ENCODE measurements at places on chromosomes 7 and 10.

GRCh38 chr7:84218681-84219080, 24.1 kb upstream of the SEMA3A start:
- DNase-seq, result no peak

DNA sequence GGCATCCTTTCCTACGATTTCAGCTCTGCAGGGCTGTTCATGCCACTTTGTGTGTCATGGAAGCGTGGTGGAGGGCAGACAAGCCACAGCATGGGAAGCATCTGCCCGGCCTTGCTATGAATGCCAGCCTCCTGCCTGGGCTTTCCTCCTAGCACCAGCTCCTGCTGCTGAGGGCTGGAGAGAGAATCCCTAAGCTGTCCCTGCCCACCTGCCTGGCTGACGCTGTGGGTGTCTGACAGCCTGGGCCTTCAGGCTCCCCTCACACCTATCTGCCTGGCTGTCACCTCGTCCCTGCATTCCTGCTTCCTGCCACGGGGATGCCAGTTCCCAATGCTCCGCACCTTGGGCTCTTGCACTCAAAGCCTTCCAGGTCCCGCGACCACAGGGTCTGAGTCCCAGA, 606.5 kb upstream of the MGMT start:
- DNase-seq, result no peak

GRCh38 chr7:15604166-15604565, 42.4 kb upstream of the AGMO start:
- no peak for DNase-seq

DNA sequence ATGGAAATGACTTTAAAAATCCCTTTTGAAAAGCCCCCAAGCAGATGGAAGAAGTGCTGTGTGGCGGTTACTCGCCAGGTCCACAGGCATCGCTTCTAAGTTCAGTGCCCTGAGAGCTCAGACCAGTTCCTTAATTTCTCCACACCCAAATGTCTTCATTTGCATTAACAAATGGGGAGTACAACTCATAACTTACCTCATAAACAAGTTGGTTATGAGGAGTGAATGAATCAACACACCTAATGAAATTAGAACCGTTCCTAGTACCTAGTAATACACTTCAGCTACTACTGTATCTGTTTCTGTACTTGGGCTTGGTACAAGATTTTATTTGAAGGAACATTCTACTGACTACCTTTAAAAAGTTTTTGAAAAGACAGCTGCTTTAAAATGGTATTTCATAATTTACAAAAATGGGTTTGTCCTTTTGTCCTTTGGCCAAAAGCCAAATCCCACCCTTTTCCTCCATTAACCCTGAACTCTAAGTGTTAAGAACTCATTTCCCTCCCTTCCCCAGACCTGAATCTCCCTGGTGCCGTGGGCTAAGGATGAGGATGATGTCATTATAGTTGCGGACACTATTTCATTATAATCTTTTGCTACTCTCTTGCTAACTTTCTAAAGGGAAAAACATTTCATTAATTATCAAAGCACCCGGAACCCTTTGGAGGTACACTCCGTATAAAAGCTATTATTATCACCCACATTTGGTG, 221.5 kb upstream of the CELF2 start:
- no peak for DNase-seq

GRCh38 chr7:99375070-99375807, 709 bp downstream of the ARPC1B start:
- DNase-seq, result no peak

- no peak for DNase-seq
These were observed 64.0 kb upstream of the TMEM168 start for GRCh38 chr7:112854169-112854568.

- DNase-seq, result no peak
These were observed 99.8 kb downstream of the KCNMA1 start for GRCh38 chr10:77537720-77538373.

DNA sequence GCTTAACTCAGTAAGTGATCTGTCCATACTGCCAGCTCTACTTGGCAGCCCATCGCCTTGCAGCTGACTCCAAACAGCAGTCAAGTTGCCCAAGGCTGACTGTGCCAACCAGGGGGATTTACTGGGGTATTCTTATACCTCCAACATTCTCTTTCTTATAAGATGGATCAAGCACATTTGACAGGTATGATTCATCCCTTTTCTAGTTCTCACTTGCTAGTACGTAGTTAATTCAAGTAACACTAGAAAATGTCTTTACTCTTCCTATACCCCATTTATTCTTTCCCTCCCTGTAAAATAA, 77.0 kb downstream of the SLC25A13 start:
- DNase-seq, result no peak

GRCh38 chr7:12777257-12777656, 89.8 kb downstream of the ARL4A start:
- no peak for DNase-seq

GRCh38 chr10:132413226-132414205, 16.5 kb downstream of the PWWP2B start:
- DNase-seq, result no peak

DNA sequence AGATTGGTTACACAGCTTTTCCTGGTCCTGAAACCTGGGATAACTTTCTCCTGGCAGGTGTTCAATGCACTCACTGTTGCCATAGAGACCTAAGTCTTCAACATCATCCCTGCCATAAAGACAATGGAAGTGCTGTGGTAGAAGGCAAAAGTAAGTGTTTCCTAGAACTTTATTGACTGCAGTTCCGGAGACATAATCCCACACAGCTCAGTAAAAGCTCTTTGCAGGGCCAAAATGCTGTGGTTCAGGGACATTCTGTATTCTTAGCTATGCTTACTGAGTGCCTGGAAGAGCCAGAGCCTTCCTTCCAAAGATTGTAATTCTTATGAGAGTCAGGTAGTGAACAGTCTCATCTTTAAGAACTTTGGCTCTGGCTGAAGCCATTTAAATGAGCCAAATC, 5.3 kb downstream of the WIPF3 start:
- DNase-seq, result no peak

- no peak for DNase-seq
These were observed 557 bp upstream of the LSM8 start for GRCh38 chr7:118183428-118183785.

- no peak for DNase-seq
These were observed 98.9 kb upstream of the SDK1 start for GRCh38 chr7:3201937-3202710.

GRCh38 chr7:39621784-39622411, 1.5 kb upstream of the RALA start:
- DNase-seq, result no peak

DNA sequence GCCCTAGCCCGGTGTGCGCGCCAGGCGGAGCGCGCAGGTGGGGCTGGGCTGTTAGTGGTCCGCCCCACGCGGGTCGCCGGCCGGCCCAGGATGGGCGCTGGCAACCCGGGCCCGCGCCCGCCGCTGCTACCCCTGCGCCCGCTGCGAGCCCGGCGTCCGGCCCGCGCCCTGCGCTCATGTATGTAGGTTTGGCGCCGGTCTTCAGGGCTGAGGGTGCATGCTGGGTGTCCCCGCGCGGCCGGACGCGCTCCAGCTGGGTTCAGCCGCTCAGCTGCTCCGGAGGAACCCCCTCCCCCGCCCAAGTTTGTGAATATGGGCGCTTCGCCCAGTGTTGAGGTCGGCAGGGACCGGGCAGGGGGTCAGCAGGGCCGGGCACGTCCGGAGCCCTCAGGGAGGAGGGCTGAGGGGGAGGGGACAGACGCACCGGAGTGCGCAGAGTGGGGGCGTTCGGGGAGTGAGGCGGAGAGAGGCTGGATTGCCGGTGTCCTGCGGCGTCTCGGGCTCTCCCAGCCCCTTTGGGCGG, 559 bp downstream of the VWC2 start:
- DNase-seq, result no peak

DNA sequence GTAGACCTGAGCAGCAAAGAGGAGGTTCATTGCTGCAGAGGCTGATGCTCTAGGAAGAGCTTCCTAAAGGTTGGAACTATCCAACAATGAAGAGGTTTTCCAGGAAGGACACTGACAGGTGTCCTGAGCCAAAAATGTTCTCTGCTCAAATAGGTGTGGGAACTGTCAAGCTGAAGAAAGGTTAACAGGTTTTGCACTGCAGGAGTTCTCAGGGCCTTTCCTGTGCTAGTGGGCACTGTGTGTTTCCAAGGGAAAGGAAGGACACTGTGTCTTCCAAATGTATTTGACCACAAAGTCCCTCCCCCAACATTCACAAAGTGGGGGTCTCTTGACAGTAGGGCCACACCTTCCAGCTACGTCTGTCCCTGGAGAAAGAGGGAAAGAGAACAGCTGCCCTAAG, 4.0 kb downstream of the ZCCHC24 start:
- no peak for DNase-seq

DNA sequence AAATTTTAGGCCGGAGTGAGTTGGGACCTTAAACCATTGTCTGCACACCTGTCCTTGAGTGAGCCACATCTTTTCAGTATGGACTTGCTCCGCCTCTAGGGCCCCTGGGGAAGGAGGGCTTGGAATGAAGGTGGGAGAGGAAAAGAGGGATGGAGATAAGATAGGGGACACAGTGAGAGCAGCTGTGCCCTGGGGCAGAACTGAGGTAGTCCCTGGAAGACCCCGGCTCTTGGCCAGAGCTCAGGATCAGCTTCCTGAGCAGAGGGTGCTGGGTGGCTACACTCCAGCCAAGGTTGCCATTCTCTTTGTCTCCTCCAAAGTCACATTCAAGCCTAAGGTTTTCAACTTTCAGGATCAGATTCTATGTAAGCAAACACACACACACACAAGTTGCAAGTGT, 82.0 kb downstream of the MKI67 start:
- DNase-seq, result no peak
